SJSA1 (cell line): ENCODE measurements at places on chromosomes 3 and 15. TPM values are rescaled to one million over a fixed set of nuclear protein-coding genes. Genes with fewer than 3 reads are reported as not detected.
A peak's percentile ranks its signal among the peaks of the same experiment; 100 is the strongest.

- no peak for DNase-seq
Measured at GRCh38 chr15:73550190-73550589, 83.0 kb downstream of the NPTN start.

- DNase-seq, result peak; percentile 47
Measured at GRCh38 chr3:70249509-70250160, 62.8 kb downstream of the MDFIC2 start.

- peak; percentile 16 for DNase-seq
Measured at GRCh38 chr15:49674370-49674769, 53.5 kb downstream of the DTWD1 start.

DNA sequence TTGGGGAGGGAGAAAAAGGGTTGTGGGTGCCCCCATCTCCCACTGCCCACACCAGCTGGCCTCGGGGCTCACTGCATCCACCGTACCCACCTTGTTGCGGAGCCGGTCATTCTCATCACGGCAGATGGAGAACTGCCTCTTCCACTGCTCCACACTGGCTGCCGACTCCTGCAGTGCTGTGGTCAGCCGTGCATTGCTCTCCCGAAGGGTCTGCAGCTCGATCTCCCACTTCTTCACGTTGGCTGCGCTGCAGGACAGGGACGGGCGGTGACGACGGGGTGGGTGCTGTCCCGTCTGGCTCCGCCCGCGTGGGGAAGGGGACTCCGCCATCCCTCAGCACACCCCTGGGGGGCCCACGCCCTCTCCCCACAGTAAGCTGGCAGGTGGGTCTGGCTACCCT, 45.1 kb downstream of the WHAMM start:
- DNase-seq, result no peak

DNA sequence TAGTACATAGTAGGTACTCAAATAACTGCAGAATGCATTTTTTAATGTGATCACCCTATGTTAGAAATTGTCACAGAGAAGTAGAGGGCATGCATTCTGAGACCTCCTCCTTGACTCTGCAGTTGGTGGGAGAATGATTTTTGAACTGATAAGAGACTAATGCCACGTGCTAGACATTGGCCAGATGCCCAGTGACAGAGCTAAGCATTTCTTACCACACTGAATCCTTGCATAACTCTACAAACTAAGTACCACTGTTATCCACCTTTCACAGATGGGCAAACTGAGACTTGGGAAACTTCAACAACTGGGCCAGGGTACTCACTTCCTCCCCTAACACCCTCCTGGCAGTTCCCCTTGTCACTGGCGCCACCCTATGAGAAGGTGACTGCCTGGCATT, 33.5 kb upstream of the SPATA12 start:
- DNase-seq, result no peak

GRCh38 chr3:66483409-66483906, 17.4 kb downstream of the LRIG1 start:
- DNase-seq, result no peak

Gene NUSAP1
- 175 and 251 TPM in 2 replicates for total RNA-seq

DNA sequence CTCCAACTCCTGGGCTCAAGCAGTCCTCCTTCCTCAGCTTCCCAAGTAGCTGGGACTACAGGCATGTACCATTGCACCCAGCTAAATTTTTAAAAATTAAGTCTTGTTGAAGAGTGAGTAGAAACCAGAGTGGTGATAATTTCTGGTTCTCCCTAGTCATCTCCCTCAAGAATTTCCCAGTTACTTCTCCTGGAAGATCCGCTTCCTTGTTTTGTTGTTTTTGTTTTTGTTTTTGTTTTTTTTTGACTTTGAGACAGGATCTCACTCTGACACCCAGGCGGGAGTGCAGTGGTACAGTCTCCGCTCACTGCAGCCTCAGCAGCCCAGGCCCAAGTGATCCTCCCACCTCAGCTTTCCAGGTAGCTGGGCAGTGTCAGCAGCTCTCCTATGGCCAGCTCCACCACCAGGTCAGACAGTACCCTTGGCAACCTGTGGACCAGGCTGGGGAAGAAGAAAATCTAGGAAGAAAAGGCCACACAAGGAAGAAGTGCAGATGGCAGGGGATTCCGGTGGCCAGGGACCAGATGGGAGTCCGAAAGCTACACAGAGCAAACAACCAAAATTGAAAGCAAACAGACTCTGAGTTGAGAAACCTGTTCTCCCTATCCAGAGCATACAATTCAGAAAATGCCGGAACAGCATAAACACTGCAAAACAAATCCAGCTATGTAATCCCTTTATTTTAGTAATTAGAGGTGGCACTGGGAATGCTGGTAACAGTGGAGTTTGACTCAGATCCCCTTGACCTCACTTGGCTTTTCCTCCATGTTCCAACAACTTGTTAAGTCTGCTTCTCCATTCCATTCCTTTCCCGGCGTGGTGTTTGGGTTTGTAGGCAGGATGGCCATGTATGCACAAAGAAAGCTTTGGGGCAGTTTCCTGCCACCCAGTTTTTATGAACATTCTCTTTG, 266.6 kb upstream of the CTDSPL start:
- DNase-seq, result no peak

DNA sequence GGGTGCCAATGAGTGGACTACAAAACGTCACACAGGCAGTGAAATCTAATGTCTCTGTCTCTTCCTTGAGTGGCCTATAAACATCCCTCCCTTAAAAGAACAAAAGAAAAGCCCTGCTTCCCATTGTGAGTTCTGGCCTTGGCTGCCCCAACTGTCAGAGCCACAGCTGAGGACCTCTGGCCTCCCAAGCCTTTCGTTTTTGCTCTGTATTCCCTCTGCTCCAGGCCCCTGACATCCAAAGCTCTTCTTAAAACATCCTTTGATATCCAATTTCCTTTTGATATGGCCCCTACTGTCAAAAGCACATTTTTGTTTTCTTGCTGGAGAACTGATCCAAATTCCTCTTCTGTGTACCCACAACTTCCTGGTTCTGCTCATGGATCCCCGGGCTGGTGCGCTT, 126.8 kb downstream of the RORA start:
- DNase-seq, result no peak

GRCh38 chr3:141106842-141107241, 55.7 kb downstream of the SPSB4 start:
- DNase-seq, result no peak

DNA sequence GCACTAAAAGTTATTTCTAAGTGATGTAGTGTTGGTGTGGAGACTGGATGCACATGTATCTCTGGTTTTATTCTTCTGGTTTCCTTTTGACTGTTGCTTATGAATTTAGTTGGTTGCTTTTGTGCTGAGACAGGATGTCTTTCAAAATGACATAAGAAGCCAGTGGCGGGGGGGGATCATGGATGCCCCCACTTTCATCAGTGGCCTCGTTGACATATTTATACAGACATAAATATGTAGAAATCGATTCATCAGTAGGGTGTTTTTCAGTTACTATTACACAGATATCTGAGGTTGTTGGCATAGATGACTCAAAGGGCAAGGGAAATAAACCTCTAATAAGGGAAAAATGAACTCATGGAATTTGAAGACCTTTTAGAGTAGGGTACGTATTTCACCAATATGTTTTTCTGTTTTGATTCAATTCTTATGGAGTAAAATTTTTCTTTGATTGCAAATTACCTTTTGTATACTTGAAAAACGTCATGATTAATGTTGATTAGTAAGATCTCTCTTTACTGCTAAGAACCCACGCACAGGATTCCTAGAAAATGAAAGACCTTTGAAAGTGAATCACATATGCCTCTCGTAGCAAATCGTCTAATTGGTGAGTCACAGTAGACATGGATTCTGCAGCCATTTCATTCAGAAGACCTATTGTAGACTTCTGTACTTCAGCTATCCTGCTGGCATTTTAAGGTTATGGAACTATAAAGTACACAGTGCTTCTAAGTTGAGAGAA, 97.4 kb upstream of the RBMS3 start:
- peak; percentile 57 for DNase-seq

GRCh38 chr3:27630885-27631284, 91.2 kb downstream of the EOMES start:
- DNase-seq, result no peak

DNA sequence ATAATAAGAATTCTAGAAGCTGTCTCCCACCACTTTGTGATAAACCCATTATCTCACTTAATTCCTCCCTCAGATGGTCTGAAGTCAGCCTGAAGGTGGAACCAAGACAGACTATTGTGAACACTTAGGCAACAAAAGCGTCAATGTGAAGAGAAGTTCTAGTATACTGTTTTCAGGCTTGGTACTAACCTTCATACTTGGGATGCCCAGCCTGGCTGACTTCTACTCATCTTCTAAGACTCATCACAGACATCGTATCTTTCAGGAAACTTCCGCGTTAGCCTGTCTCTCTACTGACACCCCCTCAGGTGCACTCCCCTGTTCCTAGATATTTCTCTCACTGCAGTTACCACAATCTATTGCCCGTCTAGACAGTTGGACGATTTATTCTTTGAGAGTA, 201.2 kb downstream of the SATB1 start:
- DNase-seq, result no peak

DNA sequence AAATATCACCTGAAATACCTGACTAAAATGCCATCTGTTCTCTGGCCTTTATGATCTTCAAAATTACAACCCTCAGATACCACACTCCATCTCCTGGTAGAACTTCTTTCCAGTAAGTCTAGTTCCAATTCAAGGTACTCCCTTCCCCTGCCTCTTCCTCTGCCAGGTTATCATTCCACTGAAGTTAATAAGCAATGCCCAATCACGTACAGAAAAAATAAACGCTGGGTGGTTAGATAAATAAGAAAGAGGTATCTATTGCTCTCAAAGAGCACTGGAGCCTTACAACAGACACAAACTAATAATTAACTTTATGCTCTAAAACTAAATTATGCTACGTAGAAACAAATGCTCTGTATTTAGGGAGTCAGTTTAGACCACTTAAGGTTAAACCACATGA, 112.5 kb downstream of the MYO9A start:
- no peak for DNase-seq

GRCh38 chr15:96339619-96340347, 9.3 kb downstream of the NR2F2 start:
- no peak for DNase-seq

GRCh38 chr3:53056442-53056841, 10.6 kb upstream of the SFMBT1 start:
- no peak for DNase-seq

Gene CPN2
- total RNA-seq, result not detected in 2 replicates

DNA sequence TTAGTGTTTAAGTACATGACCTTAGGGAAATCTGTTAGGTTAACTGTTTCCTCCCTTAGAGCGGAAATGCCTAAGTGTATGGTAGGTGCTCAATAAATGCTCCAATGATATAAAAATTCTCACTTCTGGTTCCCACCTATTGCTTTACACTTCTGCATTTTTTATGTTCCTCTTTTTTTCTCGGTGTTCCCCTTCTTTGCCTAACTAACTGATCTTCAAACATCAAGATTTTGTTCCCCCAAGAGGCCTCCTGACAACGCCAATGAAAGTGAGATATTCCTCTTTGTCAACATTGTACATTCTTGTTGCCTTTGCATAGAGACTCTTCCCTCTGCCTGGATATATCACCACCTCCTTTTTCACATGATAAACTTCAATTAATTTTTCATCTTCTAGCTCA, 17.4 kb downstream of the SLC35A5 start:
- DNase-seq, result no peak

- DNase-seq, result no peak
Measured at GRCh38 chr3:118544458-118544857, 490.2 kb downstream of the IGSF11 start.

GRCh38 chr3:142445816-142446254, 2.0 kb downstream of the XRN1 start:
- DNase-seq, result no peak

DNA sequence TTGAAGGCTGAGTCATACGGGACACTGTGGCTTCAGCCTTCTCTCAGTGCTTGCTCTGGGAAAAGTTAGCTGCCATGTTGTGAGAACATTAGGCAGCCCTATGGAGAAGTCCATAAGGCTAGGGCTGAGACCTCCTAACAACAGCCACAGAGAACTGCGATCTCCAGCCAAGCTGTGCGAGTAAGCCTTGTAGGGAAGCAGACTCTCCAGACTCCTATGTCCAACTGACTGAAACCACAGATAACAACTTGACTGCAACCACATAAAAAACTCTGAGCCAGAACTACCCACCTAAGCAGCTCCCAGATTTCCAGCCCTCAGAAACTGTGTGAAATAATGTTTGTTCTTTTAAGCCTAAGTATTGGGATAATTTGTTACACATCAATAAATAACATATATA, 40.7 kb downstream of the DENND6A start:
- DNase-seq, result no peak

- DNase-seq, result no peak
Measured at GRCh38 chr3:137694836-137695235, 69.3 kb upstream of the SOX14 start.

- DNase-seq, result peak; percentile 27
Measured at GRCh38 chr3:150349314-150350097, 58.6 kb upstream of the TSC22D2 start.

- no peak for DNase-seq
Measured at GRCh38 chr15:83581381-83581780, 72.5 kb upstream of the ADAMTSL3 start.

DNA sequence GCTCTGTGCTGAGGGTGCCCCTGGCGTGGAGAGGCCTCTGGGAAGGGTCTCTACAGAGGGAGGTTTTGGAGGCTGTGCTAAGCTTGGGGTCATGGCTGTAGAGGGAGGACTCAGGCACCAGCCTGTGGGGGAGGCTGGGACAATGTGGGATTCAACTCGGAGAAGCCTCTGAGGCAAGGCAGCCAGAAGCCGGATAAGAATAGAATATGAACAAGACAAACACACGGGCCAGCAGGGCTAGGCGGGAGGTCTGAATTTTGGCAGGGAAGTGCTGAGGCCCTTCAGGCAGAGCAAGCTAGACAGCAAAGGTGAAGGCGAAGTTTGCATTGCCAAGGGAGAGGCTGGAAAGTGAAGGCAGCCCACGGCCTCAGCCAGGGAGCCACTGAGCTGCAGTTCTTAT, 612.1 kb upstream of the NR2F2 start:
- no peak for DNase-seq

Gene SRGAP3
- total RNA-seq, result 0.24 and 0.78 TPM in 2 replicates

GRCh38 chr15:26477044-26477443, 295.8 kb downstream of the GABRB3 start:
- no peak for DNase-seq

Gene ACSBG1
- not detected in 2 replicates for total RNA-seq

- peak; percentile 89 for DNase-seq
Measured at GRCh38 chr3:128549283-128550112, 56.5 kb upstream of the GATA2 start.

- DNase-seq, result peak; percentile 80
Measured at GRCh38 chr15:69398491-69398891, 15.7 kb upstream of the KIF23 start.

Gene MTHFS
- total RNA-seq, result 13.7 and 34.7 TPM in 2 replicates

GRCh38 chr3:101890716-101891115, 41.4 kb downstream of the NFKBIZ start:
- peak; percentile 58 for DNase-seq

Gene CCNB2
- 83.8 and 127 TPM in 2 replicates for total RNA-seq

Gene CCR2
- not detected in 2 replicates for total RNA-seq

DNA sequence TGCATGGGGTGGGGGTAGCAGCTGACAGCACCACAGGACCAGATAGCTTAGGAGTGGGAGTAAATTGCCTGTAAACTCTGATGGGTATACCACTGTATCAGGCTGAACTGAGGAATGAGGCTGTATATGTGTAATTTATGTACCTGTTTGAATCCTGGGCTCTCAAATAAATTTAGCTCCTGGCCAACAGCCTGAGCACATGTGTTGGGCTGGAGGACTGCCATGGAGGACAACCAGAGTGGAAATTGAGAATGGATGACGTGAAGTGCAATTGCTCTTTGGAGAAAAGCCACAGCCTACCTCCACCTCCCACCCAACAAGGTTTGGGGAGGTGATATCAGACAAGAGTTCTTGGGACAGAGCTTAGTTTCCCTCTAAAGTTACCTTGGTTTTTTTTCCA, 328.6 kb upstream of the PROK2 start:
- no peak for DNase-seq

GRCh38 chr15:62505762-62506161, 340.7 kb upstream of the C2CD4B start:
- DNase-seq, result no peak
